MG63 (cell line): ENCODE measurements at places on chromosomes 5 and 9. TPM values are rescaled to one million over a fixed set of nuclear protein-coding genes. Genes with fewer than 3 reads are reported as not detected.

ERCC8 gene
- total RNA-seq: 11.4 and 29.5 TPM in 2 replicates

PCDHGA6 gene
- total RNA-seq: 0.20 and 2.3 TPM in 2 replicates

PRRC2B gene
- total RNA-seq: 24.0 and 39.2 TPM in 2 replicates

GDNF gene
- not detected in 2 replicates for total RNA-seq

PCDHB4 gene
- not detected in 2 replicates for total RNA-seq

IFNA14 gene
- total RNA-seq: not detected in 2 replicates

PCDHGB1 gene
- total RNA-seq: 0.59 and 1.3 TPM in 2 replicates

RALGDS gene
- 21.4 and 22.8 TPM in 2 replicates for total RNA-seq

SHC3 gene
- total RNA-seq: 0.69 TPM in 1 of 2 replicates, not detected in the other

ADAMTS16 gene
- total RNA-seq: not detected in 2 replicates

PDE6A gene
- total RNA-seq: not detected in 2 replicates

PWWP2A gene
- 20.4 and 27.0 TPM in 2 replicates for total RNA-seq

INSL6 gene
- not detected in 2 replicates for total RNA-seq
